ENCODE measurements at places on chromosomes 4 and X.

GRCh38 chrX:33211356-33212260 lies at the start of gene DMD:
TSS of gene DMD (minus strand) at chrX:33211549. CDS start at chrX:33211312, 237 bp downstream.
- peak; percentile 27 for DNase-seq

DNA sequence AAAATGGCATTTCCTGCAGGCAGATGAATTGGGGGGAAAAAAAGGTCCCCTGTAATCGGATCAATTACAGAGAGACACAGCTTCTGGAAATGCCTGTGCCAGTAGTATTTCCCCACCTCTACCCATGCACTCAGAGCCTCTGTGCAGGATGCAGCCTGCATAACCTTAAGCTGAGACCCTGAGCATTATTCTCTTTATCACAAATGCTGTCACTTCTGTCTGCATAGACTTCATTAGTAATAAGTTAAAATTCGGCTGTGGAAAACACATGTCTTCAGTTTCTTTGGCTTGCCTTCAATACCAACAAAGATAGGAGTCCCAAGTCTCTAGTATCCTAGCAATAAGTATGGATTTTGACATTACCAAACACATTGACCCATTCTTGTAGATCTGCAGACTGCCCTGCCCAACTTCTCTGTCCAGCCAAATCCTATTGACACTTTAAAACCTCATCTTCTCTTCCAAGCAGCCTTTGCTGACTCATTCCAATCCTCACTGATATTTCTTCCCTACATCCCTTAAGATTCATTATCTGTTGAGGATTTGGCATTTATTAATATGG lies 70.8 kb downstream of the LUZP4 start:
- no peak for DNase-seq

- DNase-seq: no peak
These were observed 16.0 kb upstream of the HPGD start for GRCh38 chr4:174538123-174538875.

GRCh38 chr4:25171201-25171865 lies 11.1 kb upstream of the SEPSECS start:
- DNase-seq: no peak

- peak; percentile 86 for DNase-seq
These were observed 584 bp downstream of the TMEM271 start for GRCh38 chr4:575281-576141.

DNA sequence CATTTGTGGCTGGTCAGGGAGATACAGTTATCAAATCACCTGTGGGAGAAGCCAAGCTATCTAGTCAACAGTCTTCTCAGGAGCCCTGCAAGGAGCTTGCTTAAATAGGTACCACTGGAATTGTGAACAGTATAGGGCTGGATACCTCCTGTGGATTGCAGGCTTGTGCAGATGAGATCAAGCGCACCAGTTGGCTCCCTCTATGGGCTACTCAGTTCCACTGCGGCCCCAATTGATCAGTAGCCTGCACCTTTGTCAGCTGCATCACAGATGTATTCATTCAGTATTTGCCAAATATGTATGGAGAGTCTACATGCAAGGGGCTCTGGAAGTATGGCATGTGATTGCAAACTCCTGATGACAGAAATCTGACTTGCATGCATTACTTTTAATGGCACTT lies 28.6 kb downstream of the TEX13A start:
- DNase-seq: peak; percentile 58

DNA sequence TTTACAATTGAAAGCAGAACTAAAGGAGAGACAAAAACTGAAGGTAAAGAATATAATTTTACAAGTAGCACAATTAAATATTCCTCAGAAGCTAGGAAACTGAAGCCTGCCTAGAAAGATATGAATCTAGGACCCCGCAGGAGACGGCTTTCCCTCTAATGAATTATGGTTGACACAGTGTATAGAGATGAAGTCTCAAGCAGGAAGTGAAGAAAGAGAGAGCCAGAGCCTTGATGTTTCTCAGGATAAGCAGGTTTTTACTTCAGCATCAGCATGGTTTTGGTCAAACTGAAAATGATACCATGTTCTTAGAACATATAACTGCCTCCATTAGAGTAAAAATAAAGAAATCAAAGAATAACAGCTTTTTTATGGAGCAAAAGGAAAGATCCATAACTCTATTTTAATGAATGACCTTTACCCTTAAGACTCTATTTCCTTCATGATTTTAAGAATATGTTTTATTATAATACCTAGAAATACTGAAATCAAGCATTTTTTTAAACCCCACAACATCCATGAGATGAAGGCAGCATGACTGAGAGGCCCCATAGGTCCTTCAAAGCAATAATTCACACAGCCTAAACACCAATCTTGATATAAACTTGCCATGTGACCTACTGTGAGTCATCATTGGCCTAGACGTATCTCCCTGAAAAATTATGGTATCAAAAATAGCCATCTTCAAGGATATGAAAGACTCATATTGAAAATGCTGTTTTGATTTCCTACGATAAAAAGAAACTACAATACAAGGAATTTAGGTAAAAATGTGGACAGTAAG lies 193.4 kb downstream of the PRDM5 start:
- no peak for DNase-seq

DNA sequence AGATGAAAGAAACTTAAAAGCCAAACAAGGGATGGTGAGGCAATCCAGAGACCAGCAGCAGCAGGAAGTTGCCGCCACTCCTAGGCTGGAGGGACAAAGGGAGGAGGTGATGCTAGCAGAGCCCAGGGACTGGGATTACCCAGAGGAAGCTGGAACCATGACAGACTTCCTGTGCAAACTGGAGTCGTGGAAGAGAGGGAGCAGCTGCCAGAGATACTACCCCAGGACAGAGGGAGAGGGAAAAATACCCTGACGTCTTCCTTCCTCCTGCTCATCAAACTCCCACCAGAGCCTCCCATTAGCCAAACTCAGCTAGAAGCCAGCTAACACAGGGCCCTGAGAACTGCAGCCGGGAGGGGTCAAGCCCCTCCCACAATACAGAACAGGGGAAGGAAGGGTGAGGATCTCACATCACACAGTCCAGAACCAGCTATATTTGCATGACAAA lies 101.2 kb upstream of the KLF3 start:
- no peak for DNase-seq

DNA sequence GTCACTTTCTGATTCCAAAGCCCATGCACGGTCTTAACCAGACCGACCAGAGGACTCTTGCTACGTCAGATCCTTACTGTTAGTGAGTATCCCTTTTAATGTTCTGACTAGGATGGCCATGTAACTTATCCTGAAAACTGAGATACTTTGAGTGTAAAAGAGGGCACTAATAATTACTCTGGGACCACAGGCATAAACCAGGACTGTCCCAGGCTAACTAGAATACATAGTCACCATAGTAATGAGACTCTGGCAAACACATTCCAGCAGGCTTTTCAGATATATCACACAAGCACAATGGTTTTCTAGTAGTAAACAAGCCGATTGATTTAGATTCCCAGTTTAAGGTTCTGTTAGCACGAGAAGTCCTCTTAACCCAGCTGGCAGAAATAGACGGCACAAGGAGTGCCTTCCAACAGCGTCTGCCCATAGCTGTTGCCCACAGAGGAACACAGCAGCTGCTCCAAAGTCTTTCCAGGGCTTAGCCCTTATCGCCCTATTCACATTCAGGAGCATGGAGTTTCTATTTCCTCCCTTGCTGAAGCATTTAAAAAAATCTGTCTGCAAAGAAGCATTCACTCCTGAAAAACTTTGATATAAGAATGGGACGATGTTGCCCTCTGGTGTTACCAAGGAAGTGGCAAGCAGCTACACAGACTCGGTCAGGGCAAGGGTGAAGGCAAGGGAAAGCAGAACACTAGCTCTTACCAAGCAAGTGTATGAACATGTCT lies 92.4 kb downstream of the CXCL13 start:
- peak; percentile 79 for DNase-seq

- DNase-seq: no peak
These were observed 14.9 kb downstream of the NSDHL start for GRCh38 chrX:152845618-152846240.

- no peak for DNase-seq
These were observed 89.0 kb downstream of the PHEX start for GRCh38 chrX:22121161-22121560.

DNA sequence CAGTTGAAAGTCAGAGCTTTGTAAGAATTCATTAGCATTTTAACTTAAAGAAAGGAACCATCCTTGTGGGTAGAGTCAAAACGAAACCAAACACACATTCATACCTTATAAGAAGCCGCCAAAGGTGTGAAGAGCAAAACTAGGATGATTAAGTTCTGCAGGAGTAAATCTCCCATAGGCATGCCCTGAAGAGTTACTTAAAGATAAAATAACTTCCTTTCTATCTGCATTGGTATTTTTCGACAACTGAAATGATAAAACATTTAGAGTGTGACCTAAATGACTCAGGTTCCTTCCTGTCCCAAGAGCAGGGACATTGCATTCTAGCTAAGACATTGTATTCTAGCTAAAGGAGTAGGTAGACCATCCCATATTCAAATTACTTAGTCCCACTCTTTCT lies 75.3 kb downstream of the BCOR start:
- DNase-seq: no peak

DNA sequence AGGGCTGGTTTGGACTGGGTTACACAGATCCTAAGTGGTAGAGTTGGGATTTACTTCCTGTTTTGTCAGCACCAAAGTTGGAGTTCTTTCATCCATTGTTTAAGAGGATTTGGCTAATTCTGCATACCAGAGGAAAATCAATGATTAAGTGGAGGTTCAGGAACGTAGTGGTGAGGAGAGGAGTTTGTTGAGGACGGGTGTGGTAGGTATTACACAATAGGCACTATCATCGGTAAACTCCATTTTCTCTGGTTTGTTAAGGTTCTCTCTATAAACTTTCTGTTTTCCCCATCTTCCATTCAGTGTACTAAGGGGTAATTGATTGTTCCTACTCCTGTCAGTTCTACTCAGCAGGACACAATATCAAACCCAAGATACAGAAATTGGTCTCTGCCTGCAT lies 107.5 kb upstream of the VCX2 start:
- DNase-seq: peak; percentile 1

DNA sequence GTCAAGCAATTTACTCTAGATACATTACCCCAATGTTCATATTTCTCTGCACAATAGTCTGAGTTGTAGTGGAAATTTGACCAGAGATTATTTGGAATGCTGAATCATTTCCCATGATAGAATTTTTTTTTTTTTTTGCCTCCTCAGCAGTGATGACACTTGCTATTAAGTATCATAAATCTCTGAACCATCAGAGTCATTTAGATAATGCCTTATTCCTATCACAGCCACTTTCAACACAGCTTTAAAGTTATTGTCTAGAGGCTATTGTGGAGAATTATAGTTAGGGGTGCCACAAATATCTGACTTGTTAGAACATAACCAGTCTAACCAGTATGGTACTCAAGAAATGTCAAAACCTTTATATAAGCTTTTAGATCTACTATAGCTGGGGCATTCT lies 79.8 kb downstream of the LCORL start:
- DNase-seq: no peak

DNA sequence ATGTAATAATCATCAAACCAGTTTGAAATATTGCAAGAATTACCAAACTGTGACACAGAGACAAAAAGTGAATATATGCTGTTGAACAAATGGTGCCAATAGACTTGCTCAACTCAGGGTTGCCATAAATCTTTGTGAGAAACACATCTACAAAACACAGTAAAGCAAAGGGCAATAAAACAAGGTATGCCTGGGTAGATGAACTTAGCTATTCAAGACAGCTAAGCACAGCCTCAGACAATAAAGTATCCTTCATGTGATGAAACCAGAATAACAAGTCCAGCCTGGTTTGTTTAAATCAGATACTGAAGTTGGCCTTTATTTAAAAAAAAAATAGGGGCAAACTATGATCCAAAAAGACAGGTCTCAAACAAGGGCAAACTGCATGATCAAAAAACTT lies 19.2 kb downstream of the LAMTOR3 start:
- no peak for DNase-seq

DNA sequence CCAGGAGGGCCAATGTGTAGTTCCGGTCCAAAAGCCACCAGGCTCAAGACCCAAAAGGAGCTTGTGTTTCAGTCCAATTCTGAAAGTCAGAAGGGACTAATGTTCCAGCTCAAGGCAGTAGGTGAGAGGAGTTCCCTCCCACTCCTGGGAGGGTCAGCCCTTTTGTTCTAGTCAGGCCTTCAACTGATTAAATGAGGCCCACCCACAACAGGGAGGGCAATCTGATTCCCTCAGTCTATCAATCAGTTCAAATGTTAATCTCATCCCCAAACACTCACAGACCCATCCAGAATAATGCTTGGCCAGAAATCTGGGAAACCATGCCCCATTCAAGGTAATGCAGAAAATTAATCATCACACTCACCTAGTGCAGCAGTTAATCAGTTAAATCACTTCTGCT lies 35.8 kb upstream of the RASGEF1B start:
- no peak for DNase-seq

- DNase-seq: no peak
These were observed 1562.9 kb upstream of the TENM3 start for GRCh38 chr4:180680305-180680704.

- DNase-seq: no peak
These were observed 108.7 kb upstream of the PLS3 start for GRCh38 chrX:115452251-115452650.

DNA sequence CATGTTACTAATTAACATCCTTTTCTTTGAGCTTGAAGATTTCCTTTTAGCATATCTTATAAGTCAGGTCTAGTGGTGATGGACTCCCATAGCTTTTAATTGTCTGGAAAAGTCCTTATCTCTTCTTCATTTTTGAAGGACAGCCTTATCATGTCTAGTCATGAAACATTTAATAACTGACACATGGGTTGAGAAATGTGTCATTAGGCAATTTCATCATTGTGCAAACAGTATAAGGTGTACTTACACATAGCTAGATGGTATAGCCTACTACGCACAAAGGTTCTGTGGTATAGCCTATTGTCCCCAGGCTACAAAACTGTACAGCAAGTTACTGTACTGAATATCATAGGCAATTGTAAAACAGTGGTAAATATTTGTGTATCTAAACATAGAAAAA lies 34.5 kb upstream of the ALG13 start:
- no peak for DNase-seq

GRCh38 chr4:38354421-38354820 lies 309.6 kb upstream of the KLF3 start:
- DNase-seq: no peak

- no peak for DNase-seq
These were observed 35.3 kb upstream of the RPS6KA6 start for GRCh38 chrX:84223261-84223660.

- DNase-seq: peak; percentile 32
These were observed 194.9 kb downstream of the SLC7A11 start for GRCh38 chr4:138047290-138047689.

GRCh38 chr4:110905367-110905766 lies 282.5 kb upstream of the PITX2 start:
- no peak for DNase-seq

GRCh38 chr4:15575966-15576365 lies 79.2 kb downstream of the FBXL5 start:
- no peak for DNase-seq

Data from GM23338 (cell line).